ENCODE measurements at places on chromosomes 16 and 17.

- DNase-seq = no peak
These were observed 496.8 kb downstream of the XYLT1 start for GRCh38 chr16:16973707-16974591.

DNA sequence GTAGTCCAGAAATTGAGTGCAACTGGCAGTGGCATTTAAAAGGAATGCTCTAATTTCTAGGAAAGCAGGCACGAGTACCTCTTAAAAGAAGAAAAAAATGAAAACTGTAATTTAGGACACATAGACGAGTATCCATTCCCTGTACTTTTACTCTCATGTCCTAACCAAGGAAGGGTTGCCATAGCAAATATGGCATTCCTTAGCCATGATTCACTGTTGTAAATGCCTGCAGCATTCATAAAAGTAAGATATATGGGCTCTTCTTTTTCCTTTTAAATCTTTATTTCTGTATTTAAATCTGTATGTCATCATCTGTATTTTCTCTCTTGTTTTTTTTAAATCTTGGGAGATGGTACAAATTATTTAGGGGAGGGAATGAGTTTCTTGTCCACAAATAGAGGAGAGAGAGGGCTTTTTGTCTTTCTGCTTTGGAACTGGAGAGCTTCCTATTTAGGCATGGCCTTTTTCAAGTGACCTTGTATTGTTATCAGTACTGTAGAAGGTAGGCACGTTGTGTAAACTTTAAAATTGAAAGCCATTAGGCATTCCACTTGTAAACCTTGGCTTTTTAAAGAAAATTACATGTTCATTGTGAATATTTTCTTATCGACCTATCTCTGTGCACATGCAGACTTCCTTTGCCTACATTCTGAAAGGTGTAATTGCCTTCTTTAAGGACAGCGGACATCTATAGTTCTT is 50.0 kb downstream of the TENT4B start:
- no peak for DNase-seq

- DNase-seq = no peak
These were observed 53.6 kb downstream of the GRB7 start for GRCh38 chr17:39791111-39791992.

- peak; percentile 14 for DNase-seq
These were observed 105.0 kb downstream of the ZNF778 start for GRCh38 chr16:89322321-89323119.

DNA sequence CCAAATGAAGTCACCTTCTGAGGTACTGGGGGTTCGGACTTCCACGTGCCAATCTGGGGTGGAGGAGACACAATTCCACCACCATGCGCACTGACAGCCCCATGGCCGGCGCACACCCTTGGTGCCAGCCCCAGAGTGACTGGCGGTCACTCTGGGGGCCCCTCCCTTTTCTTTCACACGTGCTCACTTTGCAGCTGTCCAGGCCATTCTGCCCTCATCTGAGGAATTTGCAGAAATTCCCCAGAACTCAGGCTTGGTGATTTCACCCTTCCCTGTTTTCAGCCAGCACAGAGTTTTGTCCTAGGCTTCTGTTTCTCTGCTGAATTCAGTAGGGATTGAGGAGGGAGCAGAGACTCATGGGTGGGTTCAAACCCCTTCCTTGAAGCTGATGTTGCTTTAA is 54.8 kb downstream of the CDRT4 start:
- no peak for DNase-seq

DNA sequence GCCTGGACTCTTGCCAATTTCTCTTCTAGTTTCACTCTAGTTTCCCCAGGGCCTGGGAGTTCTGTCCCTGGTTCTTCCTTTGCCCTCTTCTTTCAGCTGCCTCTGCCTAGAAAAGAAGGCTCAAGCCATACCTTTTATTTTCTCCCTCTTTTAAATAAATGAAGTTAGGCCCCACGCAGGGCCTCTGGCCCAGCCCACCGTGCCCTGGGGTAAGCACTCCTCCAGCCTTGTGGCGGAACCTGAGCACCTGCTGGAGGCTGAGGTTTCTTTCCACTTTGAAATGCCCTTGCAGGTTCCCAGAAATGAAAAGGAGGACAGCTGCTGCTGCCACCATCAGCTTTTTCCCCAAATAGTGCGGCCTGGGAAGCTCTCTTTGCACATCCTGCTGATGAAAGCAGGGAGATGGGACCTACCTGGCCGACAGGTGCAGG is 139.4 kb downstream of the CCDC182 start:
- no peak for DNase-seq

DNA sequence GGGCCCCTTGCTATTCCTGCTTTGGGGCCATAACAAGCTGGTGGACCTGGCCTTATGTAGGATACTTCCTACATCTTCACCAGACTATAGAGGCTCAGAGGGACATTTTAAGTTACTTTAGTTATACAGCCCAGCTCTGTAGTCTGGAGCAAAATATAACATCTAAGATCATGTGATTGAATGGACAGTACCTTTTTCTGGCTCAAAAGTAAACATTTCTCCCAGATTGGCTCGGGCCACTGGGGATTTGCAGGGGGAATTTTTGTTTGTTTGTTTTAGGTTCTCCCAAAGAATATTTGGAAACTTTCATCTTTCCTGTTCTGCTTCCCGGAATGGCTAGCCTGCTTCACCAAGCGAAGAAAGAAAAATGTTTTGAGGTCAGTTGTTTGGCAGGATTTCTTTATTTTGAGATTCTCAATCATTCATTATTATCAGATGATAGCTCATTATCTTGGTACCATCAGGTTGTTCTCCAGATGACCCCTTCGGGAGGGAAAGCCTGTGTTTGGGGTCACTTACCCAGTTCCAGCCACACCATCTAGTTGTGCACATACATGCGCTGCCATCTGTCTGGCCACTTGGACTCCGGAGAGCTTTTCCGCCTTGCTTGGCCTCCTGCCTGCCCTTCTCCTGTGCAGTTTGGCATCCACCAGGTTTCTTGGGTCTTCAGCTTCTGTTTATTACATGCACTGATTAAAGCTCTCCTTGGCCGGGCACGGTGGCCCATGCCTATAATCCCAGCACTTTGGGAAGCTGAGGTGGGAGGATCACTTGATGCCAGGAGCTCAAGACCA is 17.2 kb downstream of the IQCK start:
- no peak for DNase-seq

GRCh38 chr16:77330332-77331042 is 104.3 kb downstream of the ADAMTS18 start:
- DNase-seq = no peak

DNA sequence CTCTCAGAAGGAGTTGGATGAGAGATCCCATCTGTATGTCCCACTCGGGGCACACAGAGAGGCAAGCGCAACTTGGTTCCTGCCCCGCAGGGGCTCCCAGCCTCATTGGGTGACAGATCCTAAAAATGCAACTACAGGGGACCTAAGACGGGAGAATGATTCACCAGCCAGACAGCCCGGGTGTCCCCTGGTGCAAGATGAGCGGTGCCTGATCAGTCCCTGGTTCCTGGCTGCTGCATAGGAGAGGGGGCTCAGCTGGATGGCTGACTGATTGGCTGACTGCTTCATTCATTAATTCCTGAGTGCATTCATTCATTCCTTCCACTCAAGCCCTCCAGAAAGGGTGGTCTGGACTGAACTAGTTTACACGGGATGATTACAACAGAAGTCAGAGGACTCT is 22.0 kb downstream of the WNT3 start:
- no peak for DNase-seq

DNA sequence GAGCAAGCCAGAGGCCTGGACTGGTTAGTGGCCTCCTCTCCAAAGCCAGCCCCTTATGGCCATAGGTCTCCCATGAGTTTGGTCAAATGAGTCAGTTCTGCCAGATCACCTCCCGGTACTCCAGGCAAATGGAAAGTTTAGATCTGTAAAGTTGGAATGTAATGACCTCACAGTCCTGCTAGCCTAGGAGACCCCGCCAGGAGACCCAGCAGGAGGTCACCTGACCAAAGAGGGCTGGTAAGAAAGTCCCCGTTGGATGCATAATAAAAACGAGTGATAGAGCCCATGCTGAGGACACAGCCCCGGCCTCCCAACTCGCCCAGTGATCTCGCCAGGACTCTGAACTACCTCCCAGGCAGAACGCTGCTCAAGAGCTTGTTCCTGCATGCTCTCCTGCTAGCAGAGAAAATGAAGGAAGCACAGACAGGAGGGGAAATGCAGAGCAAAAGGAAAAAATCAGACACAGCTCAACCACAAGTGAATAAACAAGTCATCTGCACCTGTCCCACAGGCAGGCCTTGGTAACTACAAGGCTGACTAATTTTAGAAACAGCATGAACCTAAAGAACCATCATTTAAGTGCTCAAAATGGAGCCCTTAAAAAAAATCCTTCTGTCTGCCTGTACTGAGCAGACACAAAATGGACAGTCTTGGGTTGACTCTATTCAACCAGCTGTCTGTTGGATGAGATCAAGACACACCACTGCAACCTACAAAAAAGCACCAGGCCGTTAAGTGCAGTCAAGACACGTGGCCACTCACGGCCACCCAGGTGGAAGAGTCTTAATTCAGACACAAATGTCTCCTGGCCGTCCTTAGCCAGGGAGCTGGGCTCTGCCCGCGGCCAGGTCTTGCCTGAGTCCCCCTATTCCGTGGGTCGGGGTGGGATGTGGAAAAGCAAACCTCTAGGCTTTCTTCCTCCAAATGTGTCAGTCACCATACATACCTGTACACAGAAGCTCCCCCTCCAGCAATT is 9.2 kb downstream of the CDIP1 start:
- DNase-seq = no peak

GRCh38 chr16:46763147-46763546 is 15.0 kb upstream of the MYLK3 start:
- no peak for DNase-seq

DNA sequence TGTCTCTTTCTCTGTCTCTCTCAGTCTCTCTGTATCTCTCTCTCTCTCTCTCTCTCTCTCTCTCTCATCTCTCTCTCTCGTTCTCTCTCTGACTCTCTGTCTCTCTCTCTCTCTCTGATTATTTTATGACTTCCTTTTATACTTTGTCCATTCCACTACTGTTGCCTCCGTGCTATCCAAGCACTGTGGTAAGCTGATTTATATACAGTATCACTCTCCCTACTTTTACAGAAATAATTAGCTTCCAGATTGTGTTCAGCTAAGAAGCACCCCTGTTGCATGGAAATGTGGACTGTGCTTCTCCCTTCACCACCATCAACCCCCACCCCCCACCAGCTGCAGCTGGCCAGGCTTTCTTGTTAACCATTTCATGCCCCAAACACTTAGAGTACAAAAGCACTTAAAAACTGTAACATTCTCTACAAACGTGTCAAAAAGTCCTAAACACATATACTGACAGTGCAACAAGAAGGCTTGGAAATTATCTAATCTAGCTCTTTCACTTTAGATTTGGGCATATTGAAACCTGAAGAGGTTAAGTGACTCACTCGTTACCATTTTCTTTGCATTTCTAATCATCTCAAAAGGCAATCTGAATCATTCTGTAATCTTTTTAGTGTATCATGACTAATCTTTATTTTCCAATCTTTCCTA is 11.6 kb upstream of the TMEM100 start:
- no peak for DNase-seq

DNA sequence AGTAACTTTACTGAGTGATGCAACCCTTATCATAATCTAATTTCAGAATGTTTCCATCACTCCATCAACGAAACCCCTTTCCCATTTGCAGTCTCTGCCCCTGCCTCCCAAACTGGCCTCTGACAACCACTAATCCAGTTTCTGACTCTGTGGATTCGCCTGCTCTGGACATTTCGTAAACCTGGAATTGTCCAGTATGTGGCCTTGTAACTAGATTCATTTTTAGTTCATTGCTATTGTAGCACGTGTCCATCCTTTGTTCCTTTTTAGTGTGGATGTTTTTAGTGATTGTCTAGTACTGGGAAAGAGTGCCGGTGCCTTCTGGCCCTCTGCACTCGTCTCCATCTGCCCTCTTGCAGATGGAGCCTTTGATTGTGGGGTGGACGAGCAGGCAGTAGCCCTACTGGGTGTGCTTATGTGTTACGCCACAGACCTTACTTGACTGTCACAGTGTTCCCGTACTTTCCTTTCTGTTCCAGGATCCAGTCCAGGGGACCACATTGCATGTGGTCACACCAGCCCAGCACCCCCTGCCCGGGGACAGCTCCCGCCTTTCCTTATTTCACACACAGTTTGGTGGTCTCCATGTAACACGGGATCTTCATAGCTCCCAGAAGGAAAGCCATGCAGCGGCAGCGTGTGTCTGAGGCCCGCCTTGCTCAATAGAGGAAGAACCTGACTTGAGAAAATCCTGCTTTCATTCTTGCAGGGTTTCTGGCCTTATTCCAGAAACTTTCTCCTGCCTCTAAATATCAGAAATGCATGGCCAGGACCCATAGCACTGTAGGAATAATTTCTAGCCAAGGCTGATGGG is 8.8 kb downstream of the KIAA0513 start:
- DNase-seq = no peak

GRCh38 chr17:72143245-72143644 is 22.4 kb downstream of the SOX9 start:
- DNase-seq = no peak

DNA sequence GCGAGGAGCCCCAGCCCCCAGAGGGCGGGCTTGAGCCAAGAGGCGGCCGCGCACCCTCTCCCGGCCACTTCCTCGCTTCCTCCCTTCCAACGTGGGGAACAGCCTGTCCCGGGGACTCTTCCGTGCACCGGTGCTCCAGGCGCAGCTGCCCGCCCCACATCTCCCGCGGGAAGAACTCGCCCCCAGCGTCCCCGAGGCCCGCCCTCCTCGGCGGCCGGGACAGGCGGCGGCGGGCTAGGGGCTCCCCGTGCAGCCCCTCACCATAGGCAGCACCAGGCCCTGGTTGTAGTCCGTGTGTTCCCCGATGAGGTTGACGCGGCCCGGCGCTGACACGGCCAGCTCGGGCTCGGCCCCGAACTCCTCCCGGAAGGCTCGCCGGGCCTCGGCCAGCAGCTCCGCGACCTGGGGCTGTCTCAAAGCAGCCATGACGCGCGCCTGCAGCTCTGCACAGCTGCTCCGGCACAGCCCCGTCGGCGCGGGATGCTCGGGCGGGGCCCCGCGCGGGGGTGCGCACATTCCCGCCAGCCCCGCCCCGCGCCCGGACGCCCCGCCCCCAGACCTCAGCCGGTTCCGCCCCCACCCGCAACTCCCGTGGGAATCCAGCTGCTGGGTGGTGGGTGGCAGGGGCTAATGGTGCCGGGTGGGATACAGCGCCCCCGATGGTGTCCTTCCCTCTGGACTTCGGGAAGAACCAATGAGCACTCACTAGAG is at the start of gene GALK1:
GALK1 (minus strand) TSS at position 482 of the 711 bp plus-strand sequence; CDS start at position 426, 56 bp downstream.
- DNase-seq = no peak

DNA sequence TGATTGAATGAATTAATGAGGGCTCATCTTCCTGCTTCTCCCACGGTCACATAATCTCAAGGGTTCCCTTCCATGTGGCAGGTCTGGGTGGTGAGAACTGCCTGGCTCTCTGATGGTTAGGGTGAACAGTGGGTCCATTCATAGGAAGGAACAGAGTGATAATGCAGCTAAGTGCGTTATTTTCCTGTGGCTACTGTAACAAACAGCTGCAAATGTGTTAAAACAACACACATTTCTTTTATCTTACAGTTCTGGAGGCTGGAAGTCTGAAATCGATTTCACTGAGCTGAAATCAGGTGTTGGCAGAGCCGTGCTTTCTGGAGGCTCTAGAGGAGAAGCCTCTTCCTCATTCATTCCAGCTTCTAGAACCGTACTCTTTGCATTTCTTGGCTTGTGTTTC is 95.3 kb downstream of the BMERB1 start:
- no peak for DNase-seq

GRCh38 chr16:72639494-72639893 is 408.4 kb downstream of the ZFHX3 start:
- no peak for DNase-seq

All from NCI-H1436 treated with DMSO at 0.1 percent for 48 hours (cell line).